ENCODE measurements at places on chromosomes 5 and 9.

GRCh38 chr9:114017741-114018715 is 60.1 kb downstream of the AMBP start:
- no peak for DNase-seq

GRCh38 chr5:178116143-178116885 is 3.0 kb downstream of the N4BP3 start:
- DNase-seq: no peak

DNA sequence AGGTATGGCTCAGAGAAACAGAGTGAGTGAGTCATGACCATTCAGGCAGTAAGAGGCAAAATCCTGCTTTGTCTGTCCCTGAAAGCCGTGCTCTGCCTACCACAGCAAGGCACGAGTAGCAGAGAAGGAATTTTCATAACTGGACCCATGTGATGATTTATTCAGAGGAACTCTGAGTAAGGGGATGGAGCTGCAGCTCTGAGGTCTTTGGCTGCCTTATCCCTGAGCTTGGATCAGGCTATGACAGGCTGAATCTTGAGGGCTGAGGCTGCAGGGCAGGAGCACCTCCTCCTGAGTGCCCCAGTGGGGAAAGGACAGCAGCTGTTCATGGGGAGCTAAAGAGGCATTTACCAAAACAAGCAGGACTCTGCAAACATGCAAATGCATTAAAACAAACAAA is 183.4 kb downstream of the PAPPA start:
- no peak for DNase-seq

DNA sequence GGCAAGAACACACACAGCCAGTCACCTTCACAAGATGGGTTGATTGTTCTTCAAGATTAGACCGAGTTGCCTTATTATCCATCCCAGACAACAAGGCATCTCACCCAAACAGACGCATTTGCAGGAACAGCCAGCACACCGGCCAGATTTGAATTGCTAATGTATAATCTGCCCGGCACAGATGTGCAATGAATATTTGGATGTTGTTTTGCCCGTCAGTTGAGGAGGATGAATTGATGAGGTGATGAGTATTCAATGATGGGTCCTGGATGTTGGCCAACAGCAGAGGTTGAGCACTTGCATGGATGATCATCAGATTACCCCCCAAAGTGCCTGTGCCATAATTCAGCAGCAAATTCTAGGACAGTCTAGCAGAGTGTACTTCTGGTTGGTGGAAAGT is 20.1 kb downstream of the ALG2 start:
- no peak for DNase-seq

GRCh38 chr5:133257977-133258376 is 206.2 kb downstream of the HSPA4 start:
- no peak for DNase-seq

DNA sequence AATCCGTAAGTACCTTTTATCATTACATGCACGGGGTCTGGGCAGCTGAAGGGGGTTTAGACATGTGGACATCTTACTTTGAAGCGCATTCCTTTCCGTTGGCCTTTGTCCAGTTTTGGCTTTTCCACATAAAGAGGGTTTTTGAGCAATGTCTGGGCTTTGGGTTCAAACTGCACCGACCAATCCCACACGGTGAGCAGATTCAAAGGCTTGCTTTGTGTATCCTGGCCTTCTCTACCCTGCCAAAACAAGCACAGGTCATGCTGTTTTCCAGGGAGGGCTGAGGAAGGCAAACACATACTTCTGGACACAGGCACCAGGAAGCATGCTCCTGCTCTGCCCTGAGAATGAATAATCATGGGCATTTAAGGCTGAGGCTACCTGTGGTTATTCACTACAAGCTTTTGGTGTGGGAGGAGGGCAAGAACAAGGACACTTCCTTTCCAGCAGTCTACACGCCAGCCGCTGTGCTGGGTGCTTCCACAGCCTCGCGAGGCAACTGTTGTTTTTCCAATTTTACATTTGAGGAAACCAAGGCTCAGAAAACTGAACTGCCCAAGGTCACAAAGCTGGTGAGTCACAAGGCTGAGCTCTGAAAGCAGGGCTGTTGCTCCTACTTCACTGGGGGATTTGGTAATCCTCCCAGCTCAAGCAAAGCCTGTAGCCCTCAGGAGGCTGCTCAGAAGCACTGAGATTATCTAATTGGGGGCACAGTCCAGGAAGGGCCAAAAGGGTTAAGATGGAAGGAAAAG is 59.8 kb upstream of the GOLPH3 start:
- DNase-seq: no peak

- DNase-seq: no peak
Measured at GRCh38 chr9:135083831-135084230, 3.6 kb upstream of the OLFM1 start.

- no peak for DNase-seq
Measured at GRCh38 chr5:2276101-2276500, 393.4 kb upstream of the IRX4 start.

GRCh38 chr5:137136991-137137632 is 362.0 kb downstream of the SPOCK1 start:
- DNase-seq: no peak

- DNase-seq: peak; percentile 25
Measured at GRCh38 chr9:134403682-134404301, 77.5 kb downstream of the RXRA start.

- DNase-seq: no peak
Measured at GRCh38 chr5:156043351-156043750, 283.6 kb upstream of the SGCD start.

DNA sequence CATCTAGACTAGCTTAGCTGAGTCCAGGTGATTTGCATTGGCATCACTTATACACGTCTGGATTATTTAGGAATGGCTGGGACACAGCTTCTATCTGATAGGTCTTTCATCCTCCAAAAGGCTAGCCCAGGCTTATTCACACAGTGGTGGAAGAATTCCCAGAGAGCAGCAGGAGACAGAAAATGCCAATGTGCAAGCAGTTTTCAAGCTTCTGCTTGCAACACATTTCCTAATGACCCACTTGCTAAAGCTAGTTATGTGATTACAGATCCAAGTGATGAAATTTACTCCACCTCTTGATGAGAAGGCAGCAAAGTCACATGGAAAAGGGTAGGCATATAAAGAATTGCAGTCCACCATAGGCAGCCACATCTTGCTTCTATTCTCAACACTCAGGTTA is 44.2 kb upstream of the MAST4 start:
- DNase-seq: no peak

DNA sequence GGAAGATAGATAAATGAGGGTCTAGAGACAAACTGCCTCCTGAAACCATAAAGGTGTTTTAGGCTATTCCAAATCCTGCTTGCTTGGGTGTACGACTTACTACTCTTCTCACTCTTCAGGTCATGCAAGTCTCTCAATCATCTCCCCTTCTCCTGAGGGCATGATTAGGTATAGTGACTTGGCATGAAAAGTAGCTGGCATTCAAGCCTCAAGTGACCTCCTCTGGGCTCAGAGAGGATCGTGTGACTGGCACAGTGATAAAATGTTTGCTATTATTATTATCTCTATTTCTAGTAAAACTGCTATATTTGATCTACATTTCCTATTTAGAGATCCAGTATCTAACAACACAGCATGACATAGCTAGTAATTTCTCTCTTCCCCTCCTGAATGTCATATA is 494.8 kb downstream of the SPOCK1 start:
- DNase-seq: no peak

DNA sequence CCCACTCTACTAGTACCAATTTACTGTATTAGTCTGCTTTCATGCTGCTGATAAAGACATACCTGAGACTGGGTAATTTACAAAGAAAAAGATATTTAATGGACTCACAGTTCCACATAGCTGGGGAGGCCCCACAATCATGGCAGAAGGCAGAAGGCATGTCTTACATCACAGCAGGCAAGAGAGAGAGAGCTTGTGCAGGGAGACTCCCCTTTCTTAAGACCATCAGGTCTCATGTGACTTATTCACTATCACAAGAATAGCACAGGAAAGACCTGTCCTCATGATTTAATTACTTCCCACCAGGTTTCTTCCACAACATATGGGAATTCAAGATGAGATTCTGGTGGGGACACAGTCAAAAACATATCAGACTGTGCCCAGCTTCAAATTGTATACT is 11.5 kb downstream of the UGT3A1 start:
- DNase-seq: no peak

Data from activated naive CD4-positive, alpha-beta T cell (primary cell).